ENCODE measurements at places on chromosomes 3 and 15. TPM values are rescaled to one million over a fixed set of nuclear protein-coding genes. Genes with fewer than 3 reads are reported as not detected.

The ECT2 gene
- total RNA-seq, result 82.0 TPM

The ULK4 gene
- 10.2 TPM for total RNA-seq

The TNNC1 gene
- total RNA-seq, result 0.45 TPM

The HRH1 gene
- not detected for total RNA-seq

The CD200 gene
- total RNA-seq, result 67.0 TPM

The SLCO2A1 gene
- total RNA-seq, result 0.33 TPM

The ATP13A4 gene
- total RNA-seq, result 0.30 TPM

- H3K4me1 ChIP-seq, result no peaks in the 10 kb centered on the region
- no peaks in the 10 kb centered on the region for H3K27me3 ChIP-seq
- H3K4me3 ChIP-seq, result no peak overlapping the region
- H3K27ac ChIP-seq, result no peak overlapping the region
- H3K36me3 ChIP-seq, result no peaks in the 10 kb centered on the region
Observed at GRCh38 chr3:87248831-87249230, 21.7 kb downstream of the CHMP2B start.

- no peak overlapping the region for H3K4me3 ChIP-seq
- H3K36me3 ChIP-seq, result peaks cover 4% of the 10 kb centered on the region
- peaks cover 9% of the 10 kb centered on the region for H3K4me1 ChIP-seq
Observed at GRCh38 chr3:55870594-55870993, 383.5 kb upstream of the WNT5A start.

GRCh38 chr3:68360492-68360891 lies 571.9 kb downstream of the TAFA4 start:
- no peak overlapping the region for H3K27ac ChIP-seq
- no peak for DNase-seq
- H3K4me3 ChIP-seq, result no peak overlapping the region
- no peaks in the 10 kb centered on the region for H3K36me3 ChIP-seq

DNA sequence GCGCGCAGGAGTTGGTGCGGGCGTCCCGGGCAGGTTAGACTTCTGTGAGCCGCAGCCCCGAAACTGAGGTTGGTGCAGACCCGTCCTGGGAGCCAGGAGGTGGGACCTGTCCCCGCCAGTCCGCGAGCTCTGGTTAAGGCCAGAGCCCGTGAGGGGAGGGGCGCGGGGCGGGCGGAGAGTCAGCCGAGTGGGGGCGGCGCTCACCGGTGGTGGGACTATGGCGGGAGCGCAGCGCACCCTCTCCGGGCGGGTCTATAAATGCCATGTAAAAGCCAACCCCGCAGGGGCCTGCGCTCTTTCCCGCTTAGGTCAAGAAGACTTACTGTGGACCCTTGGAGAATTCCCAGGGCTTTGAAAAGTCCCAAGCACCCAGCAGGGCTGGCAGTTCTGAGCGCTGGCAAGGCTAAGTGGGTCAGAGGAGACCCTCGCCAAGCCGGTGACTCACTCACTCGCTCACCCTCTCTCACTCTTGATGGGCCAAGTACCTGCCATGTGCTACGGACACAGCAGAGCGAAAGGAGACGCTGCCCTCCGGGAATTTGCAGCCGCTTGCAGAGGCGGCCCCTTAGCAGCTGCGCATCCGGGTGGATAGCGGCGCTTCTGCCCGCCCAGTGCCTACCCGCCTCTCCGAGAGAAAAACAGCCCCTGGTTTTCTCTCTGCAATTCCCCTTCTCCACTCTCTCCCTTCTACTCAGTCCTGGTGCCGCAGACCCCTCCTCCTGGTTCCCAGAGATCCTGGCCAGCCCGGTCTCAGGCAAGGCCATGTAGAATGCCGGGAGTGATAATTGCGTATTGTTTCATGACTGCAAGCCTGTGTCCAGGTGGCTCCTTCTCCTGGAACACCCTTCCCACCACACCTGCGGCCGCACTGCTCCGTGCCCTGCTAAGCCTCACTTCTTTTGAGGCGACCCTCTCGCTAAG lies at the start of gene ALDH1L1:
Gene ALDH1L1 (minus strand): TSS at position 110 of the 921 bp plus-strand sequence. CDS start 19,607 bp downstream, outside the sequence.
- peak; percentile 42 for DNase-seq
- H3K36me3 ChIP-seq, result no peaks in the 10 kb centered on the region
- H3K27ac ChIP-seq, result peak within 1 kb of the TSS; percentile 47
- peaks cover 37% of the 10 kb centered on the region for H3K27me3 ChIP-seq

- H3K4me3 ChIP-seq, result no peak overlapping the region
- no peak for DNase-seq
- peaks cover 8% of the 10 kb centered on the region for H3K4me1 ChIP-seq
- H3K27ac ChIP-seq, result no peak overlapping the region
Observed at GRCh38 chr3:186366206-186366605, 4.2 kb upstream of the DGKG start.

DNA sequence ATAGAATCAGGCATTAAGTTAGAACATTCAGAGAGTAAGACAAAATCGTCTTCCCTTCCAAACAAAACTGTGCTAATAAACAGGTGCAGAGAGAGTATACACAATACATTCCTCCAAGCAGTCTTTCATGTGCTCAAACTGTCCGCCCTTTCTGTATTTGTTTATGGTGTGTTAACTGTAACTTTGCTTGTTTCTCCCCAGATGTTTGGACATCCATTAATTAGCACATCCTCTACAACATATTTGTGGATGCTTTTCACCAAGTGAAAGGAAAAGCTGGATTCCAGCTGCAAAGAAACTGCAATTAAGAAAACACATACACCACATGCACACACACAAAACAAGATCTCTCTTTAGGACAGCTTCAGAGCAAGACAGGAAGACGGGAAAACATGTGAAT lies 912.6 kb downstream of the NTRK3 start:
- no peak for DNase-seq
- no peaks in the 10 kb centered on the region for H3K27me3 ChIP-seq
- H3K4me1 ChIP-seq, result no peaks in the 10 kb centered on the region
- no peak overlapping the region for H3K27ac ChIP-seq
- H3K36me3 ChIP-seq, result no peaks in the 10 kb centered on the region

DNA sequence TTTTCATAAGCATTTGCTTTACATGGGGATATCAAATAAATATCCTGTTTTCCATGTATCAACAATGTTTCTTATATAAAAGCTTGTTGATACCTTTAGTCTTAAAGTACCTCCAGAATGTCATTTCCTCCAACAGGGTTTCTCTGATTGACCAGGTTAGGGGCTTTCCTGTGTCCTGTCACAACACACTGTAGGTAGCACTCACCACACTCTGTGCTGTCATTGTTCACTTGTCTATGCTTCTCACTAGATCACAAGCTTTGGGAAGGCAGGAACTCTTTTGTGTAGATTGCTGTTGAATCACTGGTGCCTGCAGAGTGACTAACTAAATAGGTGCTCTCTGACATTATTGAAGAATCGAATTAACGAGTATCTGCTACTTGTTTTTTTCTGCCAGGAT lies 49.8 kb downstream of the USP50 start:
- H3K27ac ChIP-seq, result no peak overlapping the region
- H3K27me3 ChIP-seq, result no peaks in the 10 kb centered on the region
- no peak overlapping the region for H3K4me3 ChIP-seq
- H3K36me3 ChIP-seq, result peaks cover 13% of the 10 kb centered on the region
- no peak for DNase-seq

- peaks cover 3% of the 10 kb centered on the region for H3K36me3 ChIP-seq
- DNase-seq, result no peak
- peaks cover 10% of the 10 kb centered on the region for H3K27me3 ChIP-seq
- peaks cover 33% of the 10 kb centered on the region for H3K4me1 ChIP-seq
Observed at GRCh38 chr3:122515020-122515468, 305 bp upstream of the KPNA1 start.

- peaks cover 4% of the 10 kb centered on the region for H3K4me1 ChIP-seq
- H3K36me3 ChIP-seq, result no peaks in the 10 kb centered on the region
- H3K27me3 ChIP-seq, result no peaks in the 10 kb centered on the region
Observed at GRCh38 chr3:121916189-121916588, 22.0 kb downstream of the SLC15A2 start.

DNA sequence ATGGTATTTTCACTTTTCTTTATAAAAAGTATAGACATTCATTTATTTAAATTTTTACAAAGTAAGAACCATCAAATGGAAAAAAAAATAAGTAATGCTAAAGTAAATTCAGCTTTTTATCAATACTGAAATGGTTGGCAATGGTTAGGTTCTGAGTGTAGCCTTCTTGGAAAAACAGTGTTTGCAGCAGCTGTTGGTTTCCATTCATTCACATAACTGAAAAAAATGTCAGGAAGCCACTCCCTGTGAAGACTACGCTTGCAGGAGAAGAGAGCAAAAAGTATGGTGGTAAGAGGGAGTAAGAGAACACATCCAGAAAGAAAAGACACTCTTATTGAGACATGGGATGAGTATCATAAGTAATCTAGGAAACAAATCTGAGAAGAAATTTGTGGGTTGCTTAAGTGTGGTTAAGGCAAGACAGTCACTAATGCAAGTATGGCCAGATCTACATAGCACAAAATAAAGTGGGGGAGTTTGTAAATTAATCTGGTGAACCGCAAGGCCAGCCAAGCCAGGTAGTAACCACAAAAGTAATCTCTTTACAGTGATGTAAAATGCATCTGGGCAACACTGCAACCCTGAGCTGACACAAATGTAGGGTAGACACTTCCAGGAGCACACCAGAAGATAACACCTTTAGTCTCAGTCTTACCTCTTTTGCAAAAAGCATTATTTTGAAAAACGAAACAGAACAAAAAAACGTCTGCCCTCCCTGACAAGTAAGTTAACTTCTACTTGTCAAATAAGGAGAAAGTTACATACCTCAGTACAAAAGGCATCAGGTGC lies 133.7 kb downstream of the IGSF11 start:
- H3K27me3 ChIP-seq, result no peaks in the 10 kb centered on the region
- H3K4me3 ChIP-seq, result no peak overlapping the region
- H3K4me1 ChIP-seq, result no peaks in the 10 kb centered on the region
- H3K36me3 ChIP-seq, result no peaks in the 10 kb centered on the region
- no peak for DNase-seq

GRCh38 chr3:184796551-184796950 lies 15.4 kb upstream of the VPS8 start:
- H3K4me3 ChIP-seq, result no peak overlapping the region
- DNase-seq, result no peak
- H3K27ac ChIP-seq, result no peak overlapping the region
- peaks cover 11% of the 10 kb centered on the region for H3K4me1 ChIP-seq

GRCh38 chr3:17130956-17131355 lies 246.2 kb downstream of the PLCL2 start:
- DNase-seq, result no peak
- H3K27ac ChIP-seq, result no peak overlapping the region
- no peaks in the 10 kb centered on the region for H3K27me3 ChIP-seq
- H3K4me1 ChIP-seq, result no peaks in the 10 kb centered on the region
- no peak overlapping the region for H3K4me3 ChIP-seq
- H3K36me3 ChIP-seq, result no peaks in the 10 kb centered on the region

DNA sequence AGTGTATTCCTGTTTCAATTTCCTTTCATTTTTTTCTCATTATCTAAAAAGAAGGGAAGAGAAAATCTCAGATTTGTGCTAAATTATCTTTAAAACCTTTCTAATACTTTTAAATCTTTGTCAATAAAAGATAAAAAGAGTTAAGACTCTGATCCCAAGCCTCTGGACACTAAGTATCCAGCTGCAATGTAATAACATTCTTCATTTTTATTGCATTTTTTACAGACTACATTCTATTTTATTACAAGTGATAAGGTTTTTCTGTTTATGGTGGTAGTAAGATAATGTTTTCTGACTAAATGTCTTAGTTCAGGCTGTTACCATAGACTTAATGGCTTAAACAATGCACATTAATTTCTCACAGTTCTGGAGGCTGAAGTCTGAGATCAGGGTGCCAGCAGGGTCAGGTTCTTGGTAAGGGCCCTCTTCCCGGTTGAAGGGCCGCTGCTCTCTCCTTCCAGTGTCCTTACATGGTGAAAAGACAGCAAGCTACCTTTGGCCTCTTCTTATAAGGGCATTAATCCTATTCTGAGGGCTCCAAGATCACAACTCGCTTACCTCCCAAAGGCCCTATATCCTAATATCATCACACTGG lies 19.7 kb downstream of the KCNAB1 start:
- H3K27ac ChIP-seq, result no peak overlapping the region
- DNase-seq, result no peak
- H3K4me1 ChIP-seq, result no peaks in the 10 kb centered on the region
- no peaks in the 10 kb centered on the region for H3K36me3 ChIP-seq
- H3K4me3 ChIP-seq, result no peak overlapping the region
- H3K27me3 ChIP-seq, result peaks cover 3% of the 10 kb centered on the region

DNA sequence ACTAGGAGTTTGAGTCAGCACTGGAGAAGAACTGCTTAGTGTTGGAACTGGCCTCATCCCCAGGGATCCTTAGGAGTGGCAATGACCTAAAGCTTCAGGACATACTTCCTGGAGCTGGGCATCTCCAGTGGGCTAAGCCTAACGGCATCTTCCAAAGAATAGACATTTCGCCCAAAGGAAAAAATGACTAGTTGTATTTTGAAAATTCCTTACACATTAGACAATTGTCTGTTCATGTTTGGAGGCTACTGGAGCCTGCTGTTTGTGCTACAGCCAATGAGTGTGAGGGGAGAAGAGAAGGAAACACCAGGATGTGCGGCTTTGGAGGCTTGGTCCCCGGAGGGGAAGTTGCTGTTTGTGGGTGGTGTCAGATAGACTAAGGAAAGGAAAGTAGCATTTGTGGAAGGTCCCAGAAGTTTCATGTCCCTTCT lies 77.6 kb downstream of the POLR2M start:
- no peaks in the 10 kb centered on the region for H3K36me3 ChIP-seq
- H3K4me1 ChIP-seq, result no peaks in the 10 kb centered on the region
- DNase-seq, result no peak
- peak overlapping the region; percentile 65 for H3K27ac ChIP-seq
- H3K4me3 ChIP-seq, result no peak overlapping the region

DNA sequence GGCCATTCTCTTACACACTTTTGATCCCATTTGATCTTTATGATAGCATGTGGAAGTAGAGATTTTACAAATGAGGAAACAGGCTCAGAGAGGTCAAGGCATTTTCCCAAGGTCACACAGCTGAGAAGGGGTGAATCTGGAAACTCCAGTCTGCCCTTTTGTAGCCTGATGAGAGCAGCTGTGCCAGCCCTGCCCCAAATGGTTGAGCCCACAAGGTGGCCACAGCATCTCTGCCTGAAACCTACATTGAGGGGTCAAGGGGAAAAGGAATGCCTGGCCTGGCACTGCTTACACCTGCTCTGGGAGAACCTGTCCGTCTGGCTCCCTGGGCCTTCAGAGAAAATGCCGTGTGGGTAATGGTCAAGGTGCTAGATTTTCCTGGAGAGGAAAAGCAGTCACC lies 200.2 kb upstream of the LINGO1 start:
- H3K27me3 ChIP-seq, result no peaks in the 10 kb centered on the region
- no peak for DNase-seq

DNA sequence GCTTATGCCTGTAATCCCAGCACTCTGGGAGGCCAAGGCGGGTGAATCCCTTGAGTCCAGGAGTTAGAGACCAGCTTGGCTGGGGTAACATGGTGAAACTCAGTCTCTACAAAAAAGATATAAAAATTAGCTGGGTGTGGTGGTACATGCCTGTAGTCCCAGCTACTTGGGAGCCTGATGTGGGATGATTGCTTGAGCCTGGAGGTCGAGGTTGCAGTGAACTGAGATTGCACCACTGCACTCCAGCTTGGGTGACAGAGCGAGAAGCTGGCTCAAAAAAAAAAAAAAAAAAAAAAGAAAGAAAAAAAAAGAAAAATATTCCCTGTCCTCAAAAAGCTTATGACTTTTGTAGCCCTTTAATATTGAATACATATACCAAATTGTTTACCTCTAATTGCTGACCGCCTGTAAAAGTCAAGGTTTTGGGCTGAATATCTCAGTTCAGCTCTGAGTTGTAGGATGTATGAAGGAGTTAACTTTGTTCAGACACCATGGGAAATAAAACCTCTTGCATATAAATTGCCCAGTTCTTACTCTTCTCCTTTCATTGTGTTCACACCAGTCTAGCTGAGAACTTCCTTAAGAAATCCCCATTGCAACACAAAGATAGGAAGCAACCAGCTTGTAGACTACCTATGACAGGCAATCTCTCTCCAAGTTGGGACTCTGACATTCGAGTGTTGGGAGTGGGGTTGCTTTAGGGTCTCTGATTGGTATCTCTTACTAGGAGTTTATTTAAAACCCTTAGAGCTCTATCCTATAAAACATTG lies 97.6 kb upstream of the RASGRP1 start:
- DNase-seq, result no peak
- H3K36me3 ChIP-seq, result no peaks in the 10 kb centered on the region
- peaks cover 19% of the 10 kb centered on the region for H3K27me3 ChIP-seq
- H3K4me1 ChIP-seq, result no peaks in the 10 kb centered on the region
- no peak overlapping the region for H3K27ac ChIP-seq

All from neural crest cell (in vitro differentiated cells).